ENCODE measurements at places on chromosomes 4 and X. TPM values are rescaled to one million over a fixed set of nuclear protein-coding genes. Genes with fewer than 3 reads are reported as not detected.

GRCh38 chr4:148845609-148846008, 403.4 kb upstream of the NR3C2 start:
- no peak for ATAC-seq

- peak; percentile 42 for ATAC-seq
Observed at GRCh38 chr4:89243733-89244252, 63.8 kb downstream of the GPRIN3 start.

UGT2B17 gene
- not detected for total RNA-seq

DNA sequence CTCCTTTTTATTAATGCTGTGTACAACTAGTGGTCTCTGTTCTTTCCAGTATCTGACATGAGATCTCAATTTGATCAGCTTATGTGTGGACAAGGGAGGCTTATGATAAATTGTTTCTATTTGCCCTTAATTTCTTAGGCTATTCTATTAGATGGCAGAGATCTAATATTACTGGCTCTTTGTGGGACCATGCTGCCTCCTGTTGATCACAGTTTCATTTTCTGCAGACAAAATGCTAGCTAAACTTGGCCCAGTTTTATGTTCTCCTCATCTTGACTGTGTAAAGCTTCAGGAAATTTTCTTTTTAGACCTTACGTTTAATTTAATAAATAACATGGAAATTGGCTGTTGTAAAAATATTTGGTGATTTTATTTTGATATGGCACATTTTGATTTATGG, 627.1 kb upstream of the AADAT start:
- ATAC-seq: no peak

GRCh38 chr4:44446191-44446590, 2.4 kb downstream of the KCTD8 start:
- no peak for ATAC-seq

GRCh38 chr4:88962396-88962795, 94.6 kb downstream of the FAM13A start:
- ATAC-seq: no peak

CT45A3 gene
- not detected for total RNA-seq

GRCh38 chrX:87525771-87526229, 8.2 kb downstream of the KLHL4 start:
- no peak for ATAC-seq

DNA sequence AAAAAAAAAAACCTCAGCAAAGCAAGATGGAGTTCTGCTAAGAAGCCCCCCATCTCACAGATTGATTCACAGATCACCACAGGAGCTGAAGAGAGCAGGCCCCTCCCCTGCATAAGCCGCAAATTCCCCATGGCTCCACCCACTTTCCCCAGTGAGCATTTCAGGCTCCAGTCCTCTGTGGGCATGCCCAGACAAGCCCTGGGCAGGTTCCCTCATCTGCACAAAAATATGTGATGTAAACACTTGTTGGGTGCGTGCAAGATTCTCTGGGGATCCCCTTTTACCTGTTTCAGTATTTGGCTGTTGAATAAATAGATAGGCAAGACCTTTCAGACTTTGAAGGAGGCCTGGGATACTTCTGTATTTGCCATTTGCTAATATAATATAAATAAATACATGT, 514.3 kb downstream of the PCDH7 start:
- no peak for ATAC-seq

KCND1 gene
- 2.0 TPM for total RNA-seq

DNA sequence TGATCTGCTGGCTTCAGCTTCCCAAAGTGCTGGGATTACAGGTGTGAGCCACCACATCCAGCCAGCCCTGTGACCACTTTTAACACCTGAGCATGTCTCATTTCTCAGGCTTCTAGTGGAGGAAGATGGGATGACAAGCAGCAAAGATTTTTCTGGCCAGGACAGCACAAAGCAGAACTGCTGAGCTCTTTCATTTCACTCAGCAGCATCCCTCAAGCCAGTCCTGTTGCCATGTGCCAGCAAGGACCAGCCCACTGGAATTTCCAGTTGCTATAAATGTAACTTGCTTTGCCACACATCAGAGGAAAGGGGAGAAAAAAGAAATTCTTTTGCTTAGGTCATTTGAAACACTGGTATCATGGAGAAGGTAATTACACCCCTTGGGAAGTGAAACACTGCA, 75.9 kb downstream of the SLC9A7 start:
- ATAC-seq: peak; percentile 48

MAPK10 gene
- 104 TPM for total RNA-seq

DNA sequence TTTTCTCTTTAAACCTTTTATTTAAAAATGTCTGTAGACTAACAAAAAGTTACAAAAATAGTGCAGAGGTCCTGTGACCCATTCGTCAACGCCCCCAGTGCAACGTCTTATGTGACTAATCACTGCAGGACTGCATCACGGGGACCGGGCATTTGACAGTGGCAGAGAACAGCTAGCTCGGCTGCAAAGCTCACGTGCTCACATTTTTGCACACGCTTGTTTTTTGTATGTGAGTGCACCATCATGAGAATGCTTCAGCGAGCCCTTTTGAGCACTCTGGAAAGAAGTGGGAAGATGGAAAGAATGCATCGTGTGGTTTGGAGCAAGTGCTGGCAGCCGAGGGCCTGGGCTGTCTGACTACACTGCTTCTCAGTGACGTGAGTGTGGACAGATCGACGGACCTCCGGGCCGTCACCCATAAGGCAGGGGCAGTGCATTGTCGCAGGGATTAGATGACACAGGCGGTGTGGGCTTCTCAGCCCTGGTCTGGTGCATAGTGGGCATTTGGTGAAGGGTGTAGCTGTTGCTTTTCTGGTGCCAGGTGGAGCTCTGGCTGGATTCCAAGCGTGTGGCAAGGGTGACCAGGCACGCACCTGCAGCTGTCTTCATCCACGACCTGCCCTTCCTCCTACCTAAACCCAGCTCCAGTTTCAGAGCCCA, 17.7 kb downstream of the SPON2 start:
- ATAC-seq: peak; percentile 47

DNA sequence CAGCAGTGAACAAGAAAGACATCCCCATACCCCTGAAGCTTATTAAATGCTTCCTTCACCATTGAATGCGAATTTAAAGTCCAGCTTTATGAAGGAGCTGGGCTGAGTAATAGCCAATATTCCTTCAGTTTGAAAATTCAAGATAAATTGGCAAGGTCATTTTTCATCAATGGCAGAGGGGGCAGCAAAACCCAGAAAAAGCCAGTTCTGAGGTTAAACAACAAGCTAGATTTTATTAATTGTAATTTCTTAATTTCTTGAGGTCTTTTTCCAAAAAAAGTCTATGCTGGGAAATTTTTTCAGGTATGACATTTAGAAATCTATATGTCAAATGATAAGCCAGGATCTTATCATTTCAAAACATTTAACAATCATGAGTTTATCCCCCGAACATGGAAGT, 808.9 kb downstream of the RPA4 start:
- ATAC-seq: no peak

- ATAC-seq: no peak
Observed at GRCh38 chrX:82081027-82081426, 879.1 kb downstream of the SH3BGRL start.

DNA sequence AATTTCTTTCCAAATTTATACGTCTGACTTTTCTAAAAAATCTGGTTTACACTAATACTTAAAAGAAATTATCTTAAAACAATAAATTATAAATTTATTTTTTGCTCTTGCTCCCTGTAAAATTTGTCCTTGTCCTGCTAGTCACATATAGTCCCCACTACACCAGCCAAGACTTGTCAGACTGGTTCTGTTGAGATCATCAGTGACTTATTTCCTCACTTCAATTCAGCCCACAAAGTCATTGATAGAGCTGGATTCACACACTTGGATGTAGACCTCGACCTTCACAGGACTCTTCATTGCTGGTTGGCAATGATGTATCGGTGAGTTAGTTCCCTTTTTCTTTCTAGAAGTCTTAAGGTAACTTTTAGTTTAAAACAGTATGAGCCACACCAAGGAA, at the start of gene TMPRSS11E:
Gene TMPRSS11E (plus strand): TSS at position 263 of the 400 bp plus-strand sequence. CDS start 50 bp downstream, at position 313.
- ATAC-seq: no peak

NSUN7 gene
- 2.0 TPM for total RNA-seq

DNA sequence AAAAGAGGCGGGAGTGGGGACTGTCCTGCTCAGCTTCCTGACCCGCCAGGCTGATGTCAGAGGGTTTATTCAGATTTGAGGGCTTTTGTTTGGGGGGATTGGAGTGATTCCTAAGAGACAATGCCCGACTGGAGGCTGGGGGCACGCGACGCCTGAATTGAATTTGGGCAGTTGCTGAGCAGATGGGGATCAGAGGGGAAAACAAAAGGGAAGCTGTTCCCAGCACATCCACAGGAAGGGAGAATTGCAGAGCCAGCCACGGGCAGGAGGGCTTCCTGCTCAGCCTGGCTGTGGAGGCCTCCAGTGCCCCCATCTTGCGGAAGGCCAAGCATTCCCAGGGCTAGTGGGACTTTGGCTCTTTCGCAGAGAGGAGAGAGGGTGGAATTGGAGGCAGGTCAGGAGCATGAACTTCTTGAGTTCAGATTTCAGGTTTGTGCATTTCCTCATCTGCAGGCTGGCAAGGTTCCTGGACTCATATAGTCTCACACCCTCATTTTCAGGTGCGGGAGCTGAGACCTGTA, 162.8 kb downstream of the NHS start:
- peak; percentile 34 for ATAC-seq

GBA3 gene
- total RNA-seq: not detected

DNA sequence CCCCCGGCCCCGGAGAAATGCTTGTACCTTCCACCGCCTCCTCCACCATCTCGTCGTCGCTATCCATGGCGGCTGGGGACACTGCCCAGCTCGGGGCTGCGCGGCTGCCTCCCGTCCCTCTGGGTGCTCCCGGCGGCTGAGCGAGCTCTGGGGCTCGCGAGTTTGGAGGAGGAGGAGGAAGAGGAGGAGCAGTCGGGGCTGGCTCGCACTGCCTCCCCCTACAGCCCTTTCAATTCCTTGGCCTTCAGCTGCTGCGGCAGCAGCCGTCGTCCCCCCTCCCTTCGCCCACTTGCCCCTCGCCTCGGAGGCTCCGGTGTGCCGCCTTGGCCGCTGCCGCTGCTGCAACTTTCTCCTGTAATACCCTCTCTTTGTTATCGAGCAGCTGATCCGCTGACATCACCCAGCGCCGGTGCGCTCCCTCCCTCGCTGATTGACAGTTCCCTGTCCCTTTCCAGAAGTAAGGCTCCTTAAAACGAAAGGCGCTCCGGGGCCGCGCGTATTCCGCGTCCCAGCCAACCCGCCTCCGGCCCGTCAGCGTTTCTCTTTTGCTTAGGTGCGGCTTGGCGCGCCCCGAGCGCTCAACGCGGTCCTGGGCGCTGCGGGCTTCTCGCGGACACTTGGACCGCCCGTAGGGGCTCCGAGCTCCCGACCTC, at the start of gene SETD7:
Gene SETD7 (minus strand): TSS at position 149 of the 653 bp plus-strand sequence. CDS start 82 bp downstream, at position 67.
- peak; percentile 65 for ATAC-seq

- ATAC-seq: no peak
Observed at GRCh38 chr4:5709207-5709575, 832 bp upstream of the EVC2 start.

GRCh38 chr4:12562476-12563140, 921.5 kb downstream of the RAB28 start:
- ATAC-seq: no peak

SERPINA7 gene
- total RNA-seq: not detected

DNA sequence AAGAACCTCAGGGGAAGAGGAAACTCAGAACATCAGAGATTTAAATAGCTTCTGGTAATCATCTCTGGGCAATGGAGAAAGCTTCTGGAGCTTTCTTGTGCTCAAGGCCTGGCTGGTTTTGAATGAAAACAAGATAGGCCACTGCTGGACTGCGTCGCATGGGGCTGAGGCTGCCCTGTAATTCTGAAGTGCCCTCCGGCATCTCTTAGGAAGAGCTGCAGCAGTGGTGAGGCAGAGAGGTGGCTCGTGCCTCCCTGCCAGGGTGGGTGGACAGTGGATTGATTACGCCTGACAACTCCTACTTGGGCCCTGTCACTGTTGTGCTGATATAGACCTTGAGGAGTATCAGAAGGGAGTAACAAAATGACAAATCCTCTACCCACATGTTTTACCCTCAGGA, 279.7 kb downstream of the NR3C2 start:
- no peak for ATAC-seq

SPANXB1 gene
- not detected for total RNA-seq

DNA sequence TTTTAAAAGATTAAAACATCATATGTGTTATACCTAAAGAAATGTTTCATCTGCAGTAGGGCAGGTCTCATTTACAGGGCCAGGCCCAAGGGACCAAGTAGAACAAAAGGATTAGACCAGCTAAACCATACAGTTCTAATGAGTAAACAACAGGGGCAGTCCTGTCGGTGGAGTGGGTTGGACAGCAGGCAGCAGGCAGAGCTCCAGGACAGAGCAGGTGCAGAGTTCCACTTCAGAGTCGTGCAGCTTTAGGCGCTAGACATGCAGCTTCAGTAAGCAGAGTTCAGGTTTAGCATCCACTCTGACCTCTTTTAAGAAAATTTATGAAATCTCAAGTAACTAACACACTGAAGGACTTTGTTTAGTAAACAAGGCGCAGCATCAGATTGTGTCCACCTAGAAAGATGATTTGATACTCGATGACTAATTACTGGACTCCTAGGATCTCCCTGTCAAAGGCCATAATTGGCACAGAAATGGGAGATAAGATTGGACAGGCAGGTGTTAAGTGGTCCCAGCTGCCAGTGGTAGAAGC, 487.7 kb upstream of the INTU start:
- ATAC-seq: no peak

CXorf49 gene
- not detected for total RNA-seq

DNA sequence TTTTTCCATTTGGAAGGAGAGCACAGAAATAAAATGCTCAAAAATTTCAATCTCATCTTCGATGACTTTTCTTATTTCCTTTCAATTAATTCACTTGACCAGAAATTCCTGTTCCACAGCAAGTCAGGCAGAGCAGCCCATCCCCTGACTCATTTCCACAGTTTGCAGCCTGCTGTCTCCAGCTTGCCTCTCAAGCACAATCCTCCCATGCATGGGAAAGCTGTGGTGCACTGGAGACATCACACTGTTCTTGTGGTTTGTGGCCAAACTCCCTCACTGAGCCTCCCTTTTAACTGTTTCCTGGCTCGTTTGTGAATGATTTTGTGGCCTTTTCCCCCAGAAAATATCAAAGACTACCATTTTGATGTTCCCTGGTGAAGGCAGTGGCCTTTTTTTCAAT, 114.0 kb upstream of the ENPEP start:
- no peak for ATAC-seq

RNF128 gene
- total RNA-seq: 2.8 TPM

DNA sequence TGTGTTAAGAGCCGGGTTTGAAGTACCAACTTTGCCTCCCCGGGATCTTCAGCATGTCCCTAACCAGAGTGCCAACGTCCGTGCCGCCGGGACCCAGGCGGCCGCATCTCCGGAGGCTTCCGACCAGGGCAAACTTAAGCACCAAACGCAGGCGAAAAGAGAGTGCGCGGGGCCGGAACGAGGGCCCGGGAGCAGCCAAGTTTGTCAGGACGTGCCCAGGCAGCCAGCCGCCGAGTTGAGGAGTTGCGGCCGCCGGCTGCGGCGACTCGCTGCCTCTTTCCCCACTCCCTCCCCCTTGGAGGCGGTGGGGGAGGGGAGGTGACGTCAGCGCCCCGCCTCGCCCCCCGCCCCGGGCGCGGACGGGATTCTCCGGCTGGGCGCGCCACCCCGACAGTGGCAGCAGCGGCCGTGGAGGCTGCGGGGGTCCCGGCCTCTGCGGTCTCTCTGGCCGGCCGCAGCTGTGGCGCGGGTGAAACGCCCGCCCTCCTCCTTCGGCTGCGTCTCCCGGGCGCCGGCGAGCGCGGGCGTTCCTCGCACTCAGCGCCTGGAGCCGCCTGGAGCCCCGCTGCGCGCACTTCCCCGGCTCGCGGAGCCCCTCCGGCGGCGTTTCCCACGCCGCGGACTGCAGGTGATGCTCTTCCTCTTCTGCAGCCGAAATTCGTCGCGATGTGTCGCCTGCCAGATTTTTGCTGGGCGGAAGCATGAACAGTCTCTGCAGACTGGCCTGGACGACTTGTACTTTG, 2.9 kb upstream of the FAT1 start:
- peak; percentile 49 for ATAC-seq

- peak; percentile 69 for ATAC-seq
Observed at GRCh38 chrX:79081895-79082512, 62.5 kb upstream of the GPR174 start.

All from motor neuron (in vitro differentiated cells).